ENCODE measurements at places on chromosomes 16 and 17. TPM values are rescaled to one million over a fixed set of nuclear protein-coding genes. Genes with fewer than 3 reads are reported as not detected.

GRCh38 chr16:31344712-31345111, 10.3 kb upstream of the ITGAX start:
- no peak for DNase-seq

GRCh38 chr16:86681031-86681756, 102.8 kb downstream of the FOXL1 start:
- no peak for DNase-seq

- DNase-seq = no peak
Measured at GRCh38 chr17:15083225-15083624, 181.9 kb downstream of the PMP22 start.

- DNase-seq = no peak
Measured at GRCh38 chr16:71734511-71734910, 10.0 kb upstream of the PHLPP2 start.

DNA sequence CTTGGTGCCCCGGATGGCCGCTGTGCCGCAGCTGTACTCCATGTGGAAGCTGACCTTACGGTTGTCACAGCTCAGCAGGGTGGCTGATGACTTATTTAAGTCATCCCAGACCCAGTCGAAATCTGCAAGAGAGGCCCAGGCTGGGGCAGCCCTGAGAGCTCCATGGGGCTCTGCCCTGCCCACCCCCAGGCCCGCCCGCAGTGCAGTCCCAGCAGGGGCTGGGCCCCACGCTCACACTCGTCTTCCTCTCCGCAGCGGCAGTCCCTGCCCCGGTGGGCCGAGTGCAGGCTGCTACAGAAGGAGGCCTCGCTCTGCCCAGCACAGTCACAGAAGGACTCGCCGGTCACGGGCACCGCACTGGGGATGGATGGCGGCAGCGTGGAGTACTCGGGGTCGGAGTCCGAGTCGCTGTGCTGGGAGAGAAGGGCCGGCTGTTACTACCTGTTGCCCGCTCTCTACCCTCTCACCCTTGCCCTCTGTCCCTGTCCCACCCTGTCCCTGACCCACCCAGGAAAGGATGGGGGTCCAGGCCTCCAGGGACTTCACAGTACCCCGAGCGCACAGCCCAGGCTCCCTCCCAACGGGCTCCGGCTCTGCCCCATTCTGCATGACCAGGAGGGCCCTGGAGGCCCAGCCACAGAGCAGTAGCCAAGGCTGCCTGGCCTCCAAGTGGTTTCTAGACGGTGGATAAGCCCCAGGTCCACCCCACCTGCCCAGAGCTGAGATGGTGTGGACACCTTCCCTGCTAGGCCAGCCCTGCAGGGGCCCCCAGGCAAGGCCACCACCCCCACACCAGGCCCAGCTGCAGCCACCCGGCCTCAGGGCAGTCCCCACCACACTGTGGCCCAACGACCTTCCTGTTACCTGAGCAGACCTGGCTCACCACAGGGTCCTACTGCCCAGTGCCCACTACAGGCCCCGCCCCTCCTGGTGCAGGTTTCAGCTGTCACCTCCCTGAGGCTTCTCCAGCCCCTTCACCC, 3.9 kb downstream of the SPSB3 start:
- no peak for DNase-seq

GRCh38 chr16:57304169-57305061, 19.9 kb upstream of the PLLP start:
- DNase-seq = no peak

DNA sequence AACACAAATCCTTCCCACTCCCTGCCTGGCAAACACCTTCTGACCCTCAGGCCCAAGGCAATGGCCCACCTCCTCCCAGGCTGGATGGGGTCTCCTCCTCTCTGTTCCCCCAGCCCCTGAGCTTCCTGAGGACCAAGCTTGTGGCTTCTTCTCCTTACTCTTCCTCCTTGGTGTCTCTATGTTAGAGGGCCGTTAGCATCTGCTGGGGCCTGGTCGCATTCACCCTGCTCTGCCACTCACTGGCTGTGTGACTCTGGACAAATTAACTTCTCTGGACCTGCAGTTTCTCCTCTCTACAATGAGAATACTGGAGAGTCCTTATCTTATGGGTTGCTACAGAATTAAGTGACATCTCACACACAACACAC, 725 bp upstream of the MT2A start:
- no peak for DNase-seq

- no peak for DNase-seq
Measured at GRCh38 chr17:28550858-28551257, 1.6 kb downstream of the UNC119 start.

The KRT32 gene
- total RNA-seq = not detected

The NUBP2 gene
- 62.0 TPM for total RNA-seq

The MT3 gene
- 3.1 TPM for total RNA-seq

All from naive thymus-derived CD8-positive, alpha-beta T cell (primary cell).